ENCODE measurements at places on chromosomes 12 and 14. TPM values are rescaled to one million over a fixed set of nuclear protein-coding genes. Genes with fewer than 3 reads are reported as not detected.

DNA sequence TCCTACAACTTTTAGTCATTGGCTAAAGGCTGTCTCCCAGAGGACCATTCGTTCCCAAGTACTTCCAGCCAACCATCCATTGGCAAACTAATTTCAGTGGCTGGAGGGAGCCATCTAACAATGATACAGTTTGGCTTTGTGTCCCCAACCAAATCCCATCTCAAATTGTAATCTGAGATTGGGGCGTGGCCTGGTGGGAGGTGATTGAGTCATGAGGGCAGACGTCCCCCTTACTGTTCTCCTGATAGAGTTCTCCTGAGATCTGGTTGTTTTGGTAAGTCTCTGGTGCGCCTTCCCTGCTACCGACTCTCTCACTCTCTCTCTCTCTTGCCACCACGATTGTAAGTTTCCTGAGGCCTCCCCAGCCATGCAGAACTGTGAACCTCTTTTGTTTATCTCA is 99.7 kb upstream of the FUT8 start:
- DNase-seq = no peak

- no peak for DNase-seq
Observed at GRCh38 chr12:20345866-20346265, 22.5 kb upstream of the PDE3A start.

The POLE gene
- 16.8 TPM for polyA plus RNA-seq

The SLC5A8 gene
- polyA plus RNA-seq = 0.10 TPM

DNA sequence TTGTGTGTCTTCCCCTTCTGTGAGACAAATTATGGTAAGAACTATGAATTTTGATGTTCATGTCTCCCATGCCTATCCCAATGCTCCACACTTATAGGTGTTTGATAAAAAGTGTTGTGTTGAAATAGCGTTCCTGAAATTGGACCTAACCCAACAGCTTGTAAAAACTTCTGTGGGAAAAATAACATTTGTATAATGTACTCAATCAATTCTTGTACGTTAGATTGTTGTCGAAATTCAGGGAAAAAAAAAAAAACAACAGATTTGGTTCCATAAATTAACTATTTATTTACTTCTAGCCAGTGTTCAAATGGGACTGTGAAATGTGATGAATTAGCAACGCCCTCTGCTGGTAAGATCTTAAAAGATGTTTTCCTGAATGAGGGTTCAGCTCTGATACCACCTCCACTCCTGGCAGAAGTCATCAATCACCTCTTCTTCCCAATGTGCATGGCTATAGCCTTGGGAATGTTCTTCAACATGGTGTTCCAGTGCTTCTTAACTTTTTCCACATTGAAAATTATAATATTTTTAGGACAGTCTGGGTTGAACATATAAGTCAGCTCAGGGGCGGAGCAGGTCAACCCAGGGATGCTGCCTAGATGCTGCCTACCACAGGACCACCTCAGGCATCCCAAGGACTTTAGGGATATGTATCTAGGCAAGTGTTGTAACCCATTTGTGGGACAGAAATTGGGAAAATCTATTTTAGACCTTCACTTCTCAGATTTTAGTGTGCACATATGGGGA is 170.6 kb downstream of the OTOGL start:
- DNase-seq = no peak

The MEG3 gene
- 196 TPM for polyA plus RNA-seq

GRCh38 chr12:122244565-122245371 is 18.9 kb upstream of the DIABLO start:
- DNase-seq = no peak

DNA sequence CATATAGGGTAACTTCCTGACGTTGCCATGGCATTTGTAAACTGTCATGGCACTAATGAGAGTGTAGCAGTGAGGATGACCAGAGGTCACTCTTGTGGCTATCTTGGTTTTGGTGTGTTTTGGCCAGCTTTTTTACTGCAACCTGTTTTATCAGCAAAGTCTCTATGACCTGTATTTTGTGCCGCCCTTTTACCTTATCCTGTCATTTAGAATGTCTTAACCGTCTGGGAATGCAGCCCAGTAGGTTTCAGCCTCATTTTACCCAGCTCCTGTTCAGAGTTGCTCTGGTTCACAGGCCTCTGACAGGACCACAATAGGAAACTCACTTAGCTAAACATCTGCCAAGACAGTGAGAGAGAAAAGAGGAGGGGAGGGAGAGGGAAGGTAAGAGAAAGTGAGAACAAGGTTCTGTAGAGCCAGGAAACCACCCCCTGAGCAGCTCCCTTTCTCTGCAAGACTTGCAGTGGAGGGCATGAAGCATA is 64.8 kb upstream of the PLEKHG3 start:
- DNase-seq = no peak

The LRRK2 gene
- 8.2 TPM for polyA plus RNA-seq

GRCh38 chr14:36519431-36520321 is at the start of gene NKX2-1:
NKX2-1 (minus strand) TSS chr14:36520232; CDS start chr14:36520129, 103 bp downstream.
- no peak for DNase-seq

The OASL gene
- polyA plus RNA-seq = 2.8 TPM

The GAS2L3 gene
- 1.0 TPM for polyA plus RNA-seq

- DNase-seq = no peak
Observed at GRCh38 chr12:117063162-117063911, 35.9 kb downstream of the TESC start.

The OTUB2 gene
- 0.41 TPM for polyA plus RNA-seq

The BHLHE41 gene
- polyA plus RNA-seq = 25.9 TPM

The KLRB1 gene
- 2.8 TPM for polyA plus RNA-seq

DNA sequence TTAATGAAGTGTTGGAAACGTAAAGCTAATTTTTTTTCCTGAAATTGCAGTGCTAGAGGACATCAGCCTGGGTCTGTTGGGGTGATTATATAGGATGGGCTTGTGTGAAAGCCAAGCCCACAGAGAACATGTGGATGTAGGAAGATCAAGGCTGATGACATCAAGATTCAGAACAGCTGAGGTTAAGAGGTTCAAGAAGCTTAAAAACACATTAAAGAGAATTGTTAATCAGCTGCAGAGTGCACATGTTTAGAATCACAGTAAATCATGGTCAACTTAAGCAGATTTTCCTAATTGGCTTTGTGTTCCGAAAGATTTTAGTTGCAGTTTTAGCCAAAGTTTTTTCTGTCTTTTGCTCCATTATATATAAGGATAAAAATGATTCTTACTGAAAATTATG is 87.9 kb upstream of the PRICKLE1 start:
- no peak for DNase-seq

DNA sequence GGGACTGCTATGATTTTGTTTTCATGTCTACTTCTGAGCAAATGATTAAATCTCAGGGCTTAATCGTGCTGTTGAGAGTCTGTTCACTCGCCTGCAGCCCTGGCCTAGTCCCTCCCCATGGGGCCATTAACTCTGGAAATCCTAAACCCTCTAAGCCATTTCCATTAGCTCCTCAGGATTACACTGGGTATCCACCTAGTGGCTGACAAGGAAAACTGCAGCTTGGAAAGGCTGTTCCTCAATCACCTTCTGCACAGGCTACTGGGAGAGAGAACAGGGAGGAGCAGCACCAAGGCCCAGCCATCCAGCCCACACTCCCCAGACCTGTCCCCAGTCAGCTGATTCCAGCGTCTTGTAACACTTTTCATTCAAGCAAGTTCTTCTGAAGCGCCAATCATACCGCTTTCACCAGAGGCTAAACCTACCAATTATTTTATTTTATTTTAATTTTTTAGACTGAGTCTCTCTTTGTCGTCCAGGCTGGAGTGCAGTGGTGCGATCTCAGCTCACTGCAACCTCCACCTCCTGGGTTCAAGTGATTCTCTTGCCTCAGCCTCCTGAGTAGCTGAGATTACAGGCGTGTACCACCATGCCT is 48.7 kb downstream of the NEUROD4 start:
- DNase-seq = no peak

DNA sequence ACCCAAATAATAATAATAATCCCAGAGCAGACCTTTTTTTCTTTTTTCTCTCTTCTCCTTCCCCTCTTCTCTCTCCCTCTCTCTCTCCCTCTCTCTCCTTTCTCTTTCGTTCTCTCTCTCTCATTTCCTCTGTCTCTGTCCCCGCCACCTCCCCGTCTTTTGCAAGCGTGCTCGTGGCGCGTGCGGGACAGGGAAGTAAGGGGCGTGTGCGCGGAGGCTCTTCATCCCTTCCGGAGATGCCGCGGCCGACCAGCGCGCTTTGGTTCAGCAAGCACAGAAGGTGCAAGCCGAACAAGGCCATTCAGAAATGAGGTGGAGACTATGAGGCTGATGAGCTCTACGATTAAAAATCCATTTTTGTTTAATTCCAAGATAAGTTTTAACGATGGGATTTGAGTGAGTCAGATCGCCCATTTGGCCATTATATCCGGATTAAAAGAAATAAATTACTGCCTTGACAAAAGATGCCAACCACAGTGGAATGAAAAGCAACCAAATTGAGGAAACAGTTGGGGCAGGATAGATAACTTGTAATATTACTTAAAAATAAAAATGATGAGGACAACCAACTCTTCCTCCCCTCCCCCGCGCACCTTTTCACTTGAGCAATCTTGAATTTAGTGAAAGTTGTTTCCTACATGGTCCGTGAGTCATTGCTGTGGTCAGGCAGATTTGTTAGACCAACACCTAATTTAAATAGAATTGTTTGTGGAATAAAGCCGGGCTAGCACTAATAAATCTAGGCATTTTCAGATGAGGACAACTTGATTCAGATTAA is 1.2 kb upstream of the AMIGO2 start:
- peak; percentile 79 for DNase-seq

- no peak for DNase-seq
Observed at GRCh38 chr12:39294715-39295114, 148.2 kb downstream of the KIF21A start.

The MYF6 gene
- not detected for polyA plus RNA-seq

The SLC6A15 gene
- polyA plus RNA-seq = 0.38 TPM

Data from ovary (tissue), 10 donors.